ENCODE measurements at places on chromosomes 7 and 10.
A peak's percentile ranks its signal among the peaks of the same experiment; 100 is the strongest.

- no peak for DNase-seq
Measured at GRCh38 chr10:95651346-95652060, 5.0 kb downstream of the ALDH18A1 start.

- DNase-seq = no peak
Measured at GRCh38 chr7:17205910-17206309, 92.5 kb upstream of the AHR start.

GRCh38 chr10:131651674-131652437 lies 249.0 kb upstream of the PPP2R2D start:
- no peak for DNase-seq

- DNase-seq = no peak
Measured at GRCh38 chr7:21084286-21084685, 297.6 kb upstream of the SP8 start.

DNA sequence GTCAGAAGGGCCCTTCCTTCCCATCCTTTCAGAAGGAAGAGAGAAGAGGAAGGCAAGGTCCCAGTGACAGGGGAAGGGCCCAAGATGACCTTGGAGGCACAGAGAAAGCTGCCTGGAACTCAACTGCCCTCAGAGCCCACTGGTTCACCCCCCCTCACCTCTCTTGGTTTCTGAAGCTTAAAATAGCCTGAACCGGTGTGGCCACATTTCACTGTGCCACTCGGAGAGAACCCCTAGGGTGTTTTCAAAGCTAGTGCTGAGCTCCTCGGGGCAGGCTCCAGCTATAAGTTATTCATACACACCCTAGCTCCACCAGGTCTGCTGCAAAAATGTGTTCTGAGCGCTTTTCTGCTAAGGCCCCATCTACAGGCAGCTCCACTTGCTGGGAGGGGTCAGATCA lies 60.9 kb upstream of the ADRB1 start:
- no peak for DNase-seq

DNA sequence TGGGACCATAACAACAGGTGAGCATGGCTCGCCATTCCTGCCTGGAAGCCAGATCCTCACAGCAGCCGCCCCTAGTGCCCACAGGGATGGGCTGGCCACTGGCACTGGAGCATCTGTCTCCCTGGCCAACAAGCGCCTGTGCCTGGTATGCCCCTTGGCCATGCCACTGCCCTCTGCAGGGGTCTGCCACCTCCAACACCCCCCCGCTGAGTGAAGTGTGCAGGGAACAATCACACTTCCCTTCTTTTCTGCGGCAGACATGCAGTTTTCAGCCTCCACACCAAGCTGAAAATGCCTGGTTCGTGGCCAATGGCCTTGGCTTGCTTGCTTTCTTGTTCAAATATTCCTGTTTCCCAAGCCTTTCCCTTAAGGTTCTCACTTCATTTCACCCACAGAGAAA lies 50.7 kb downstream of the HSPA12A start:
- DNase-seq = no peak

DNA sequence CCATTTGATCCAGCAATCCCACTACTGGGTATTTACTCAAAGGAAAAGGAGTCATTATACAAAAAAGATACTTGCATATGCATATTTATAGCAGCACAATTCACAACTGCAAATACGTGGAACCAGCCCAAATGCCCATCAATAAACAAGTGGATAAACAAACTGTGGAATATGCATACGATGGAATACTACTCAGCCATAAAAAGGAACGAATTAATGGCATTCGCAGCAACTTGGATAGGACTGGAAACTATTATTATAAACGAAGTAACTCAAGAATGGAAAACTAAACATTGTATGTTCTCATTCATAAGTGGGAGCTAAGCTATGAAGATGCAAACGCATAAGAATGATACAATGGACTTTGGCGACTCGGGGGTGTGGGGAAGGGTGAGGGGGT lies 108.6 kb downstream of the MICU1 start:
- no peak for DNase-seq

DNA sequence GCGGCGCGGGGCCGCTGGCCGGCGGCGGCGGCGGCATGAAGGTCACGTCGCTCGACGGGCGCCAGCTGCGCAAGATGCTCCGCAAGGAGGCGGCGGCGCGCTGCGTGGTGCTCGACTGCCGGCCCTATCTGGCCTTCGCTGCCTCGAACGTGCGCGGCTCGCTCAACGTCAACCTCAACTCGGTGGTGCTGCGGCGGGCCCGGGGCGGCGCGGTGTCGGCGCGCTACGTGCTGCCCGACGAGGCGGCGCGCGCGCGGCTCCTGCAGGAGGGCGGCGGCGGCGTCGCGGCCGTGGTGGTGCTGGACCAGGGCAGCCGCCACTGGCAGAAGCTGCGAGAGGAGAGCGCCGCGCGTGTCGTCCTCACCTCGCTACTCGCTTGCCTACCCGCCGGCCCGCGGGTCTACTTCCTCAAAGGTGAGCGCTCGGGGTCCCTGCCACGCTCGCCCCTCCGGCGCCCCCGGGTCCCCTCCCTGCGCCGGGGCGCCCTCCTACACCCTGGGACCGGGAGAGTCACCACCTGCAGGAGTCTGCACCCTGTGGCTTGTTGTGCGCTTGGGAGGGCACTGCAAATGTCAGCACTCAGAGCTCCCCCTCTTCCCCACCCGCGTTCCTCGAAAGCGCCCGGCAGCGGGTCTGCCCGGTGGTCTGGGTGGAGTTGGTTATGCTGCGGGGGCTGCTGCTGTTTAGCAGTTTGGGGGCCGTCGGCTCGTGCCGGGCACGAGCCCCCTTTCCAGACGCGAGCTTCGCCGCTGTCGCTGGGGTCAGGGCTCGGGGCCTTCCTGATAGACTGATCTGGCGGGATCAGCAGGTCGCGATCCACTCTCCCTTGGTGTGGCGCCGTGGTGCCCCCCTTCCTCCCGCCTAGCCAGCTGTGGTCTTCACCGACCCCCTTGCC lies 627 bp downstream of the DUSP5 start:
- no peak for DNase-seq

DNA sequence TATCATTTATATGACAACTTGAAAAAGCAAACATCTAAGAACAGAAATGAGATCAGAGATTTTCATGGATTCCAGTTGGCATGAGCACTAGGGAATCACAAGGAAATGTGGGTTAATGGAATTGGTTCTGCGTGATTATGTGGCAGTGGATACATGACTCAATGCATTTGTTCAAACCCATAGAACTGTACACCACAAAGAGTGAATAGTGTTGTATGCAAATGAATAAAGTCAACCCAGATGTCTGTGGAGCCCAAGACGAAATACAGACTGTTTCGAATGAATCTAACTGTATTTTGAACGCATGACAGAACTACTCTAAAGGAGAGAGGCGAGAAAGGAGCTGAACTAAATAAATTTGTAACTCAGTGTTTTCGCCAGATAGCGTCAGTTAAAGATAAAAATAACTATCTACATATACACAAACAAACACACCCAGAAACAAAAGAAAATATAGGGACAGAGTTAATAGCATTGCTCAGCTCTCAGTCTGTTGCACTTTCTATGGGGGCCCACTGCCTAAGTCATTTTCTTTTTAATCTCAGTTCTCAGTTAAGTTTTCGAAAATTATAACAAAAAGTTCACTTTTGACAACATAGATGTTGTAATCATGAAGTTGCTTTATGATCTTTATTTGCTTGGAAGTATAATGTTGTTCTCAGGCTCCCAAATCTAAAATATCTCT lies 636.7 kb upstream of the SEMA3D start:
- DNase-seq = no peak

- no peak for DNase-seq
Measured at GRCh38 chr7:24912424-24912823, 67.6 kb downstream of the OSBPL3 start.

DNA sequence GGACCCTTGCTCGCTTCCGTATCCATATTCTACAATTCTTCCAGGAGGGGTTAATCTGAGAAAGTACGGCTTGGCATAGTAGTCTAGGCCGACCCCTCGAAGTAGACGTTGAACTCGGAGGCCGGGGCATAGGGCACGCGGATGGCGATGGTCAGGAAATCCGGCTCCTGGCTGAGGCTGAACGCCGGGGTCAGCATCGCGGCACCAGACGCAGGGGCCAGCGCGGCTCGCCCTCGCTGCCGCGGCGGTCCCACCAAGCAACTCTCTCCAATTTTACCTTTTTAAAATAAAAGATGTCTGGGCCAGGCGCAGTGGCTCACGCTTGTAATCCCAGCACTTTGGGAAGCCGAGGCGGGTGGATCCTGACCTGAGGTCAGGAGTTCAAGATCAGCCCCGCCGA lies 7.3 kb upstream of the SGMS1 start:
- no peak for DNase-seq

DNA sequence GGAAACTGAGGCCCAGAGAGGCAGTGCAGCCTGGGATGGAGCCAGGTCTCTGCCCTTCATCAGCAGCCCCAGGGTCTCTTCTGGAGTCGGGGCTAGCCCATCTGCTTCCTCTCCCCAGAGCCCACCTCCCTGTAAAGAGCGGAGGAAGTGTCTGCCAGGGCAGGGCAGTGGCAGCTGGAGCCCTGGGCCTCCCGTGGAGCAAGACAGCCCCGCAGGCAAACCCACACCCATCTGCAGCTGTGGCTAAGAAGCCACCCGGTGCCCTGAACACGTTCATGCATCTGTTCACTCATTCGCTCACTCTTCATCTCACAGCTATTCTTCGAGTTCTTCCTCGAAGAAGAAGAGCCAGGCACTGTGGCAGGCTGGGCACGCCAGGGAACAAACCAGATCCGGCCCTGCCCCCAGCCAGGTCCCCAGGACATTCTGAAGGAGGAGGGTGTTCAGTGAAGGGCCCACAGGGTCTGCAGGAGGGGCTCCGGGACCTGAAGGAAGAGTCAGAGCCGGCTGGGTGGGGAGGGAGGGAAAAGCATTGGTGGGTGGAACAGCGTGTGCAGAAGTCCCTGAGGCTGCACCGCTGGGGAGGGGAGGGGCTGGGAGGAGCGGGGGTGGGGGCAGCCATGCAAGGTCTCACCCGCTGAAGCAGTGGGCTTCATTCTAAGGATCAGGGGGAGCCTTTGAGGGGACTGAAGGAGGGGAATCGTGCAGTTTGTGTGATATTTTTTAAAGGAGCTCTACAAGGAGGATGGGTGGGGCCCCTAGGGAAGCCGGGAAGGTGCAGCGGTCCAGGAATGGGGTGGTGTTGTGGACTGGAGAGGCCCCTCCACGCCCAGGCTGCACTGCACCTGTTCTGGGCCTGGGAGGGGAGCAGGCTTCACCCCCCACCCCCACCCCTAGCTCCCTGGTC lies 99.1 kb downstream of the UNCX start:
- DNase-seq = no peak

- no peak for DNase-seq
Measured at GRCh38 chr7:80249184-80249583, 114.6 kb downstream of the GNAI1 start.

GRCh38 chr10:92125144-92125543 lies 165.7 kb downstream of the CPEB3 start:
- no peak for DNase-seq

- no peak for DNase-seq
Measured at GRCh38 chr10:88833156-88833555, 18.5 kb downstream of the ANKRD22 start.

DNA sequence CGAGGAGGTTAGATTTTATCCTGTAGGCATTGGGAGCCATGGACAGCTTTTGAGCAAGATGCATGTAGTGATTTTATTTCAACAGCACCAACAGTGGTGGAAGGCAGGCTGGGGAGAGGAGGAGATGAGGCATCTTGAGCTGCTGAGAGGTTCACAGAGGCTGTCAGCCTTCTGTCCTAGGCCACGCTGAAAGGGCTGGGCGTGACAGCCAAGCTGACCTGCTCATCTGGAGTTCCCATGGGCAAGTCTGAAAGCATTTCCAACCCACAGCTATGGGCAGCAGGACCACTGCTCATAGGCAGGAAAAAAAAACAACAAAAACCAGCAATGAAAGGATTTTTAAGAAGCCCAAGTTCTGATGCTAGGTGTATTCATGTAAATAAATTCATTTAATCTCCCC lies 7.7 kb downstream of the NEURL1 start:
- DNase-seq = no peak

GRCh38 chr10:4217653-4218052 lies 432.6 kb upstream of the KLF6 start:
- DNase-seq = no peak

DNA sequence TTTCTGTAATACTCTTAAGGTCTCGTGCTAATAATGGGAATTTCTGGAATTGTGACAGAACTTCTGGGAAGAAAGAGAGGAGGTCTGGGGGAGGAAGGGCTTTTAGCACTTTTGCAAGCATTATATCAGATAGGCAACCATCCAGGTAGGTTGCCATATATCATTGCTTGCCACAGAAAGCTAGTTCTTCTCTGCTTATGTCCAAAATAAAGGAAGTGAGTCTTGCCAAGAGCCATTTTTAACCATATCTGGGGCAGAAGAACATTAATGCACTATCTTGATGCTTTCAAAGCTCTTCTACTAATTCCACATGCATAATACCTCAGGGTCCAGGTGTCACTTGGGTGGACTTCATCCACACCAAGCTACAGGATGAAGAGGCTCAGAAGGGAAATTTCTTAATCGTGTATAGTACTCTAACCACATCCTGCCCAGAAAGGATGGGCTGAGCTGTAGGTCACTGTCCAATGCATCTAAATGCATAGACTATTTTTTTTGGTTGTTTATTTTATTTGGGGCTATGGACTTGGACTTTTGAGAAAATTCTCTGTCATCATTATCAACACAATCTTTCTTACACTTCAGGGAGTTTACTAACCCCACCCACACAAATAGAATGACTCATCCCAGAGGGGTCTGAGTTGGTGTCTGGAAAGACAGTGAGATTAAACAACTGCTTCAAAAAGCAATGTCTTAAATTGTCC lies 68.9 kb upstream of the ADO start:
- peak; percentile 51 for DNase-seq

- DNase-seq = no peak
Measured at GRCh38 chr7:157253850-157254249, 83.0 kb upstream of the DNAJB6 start.

DNA sequence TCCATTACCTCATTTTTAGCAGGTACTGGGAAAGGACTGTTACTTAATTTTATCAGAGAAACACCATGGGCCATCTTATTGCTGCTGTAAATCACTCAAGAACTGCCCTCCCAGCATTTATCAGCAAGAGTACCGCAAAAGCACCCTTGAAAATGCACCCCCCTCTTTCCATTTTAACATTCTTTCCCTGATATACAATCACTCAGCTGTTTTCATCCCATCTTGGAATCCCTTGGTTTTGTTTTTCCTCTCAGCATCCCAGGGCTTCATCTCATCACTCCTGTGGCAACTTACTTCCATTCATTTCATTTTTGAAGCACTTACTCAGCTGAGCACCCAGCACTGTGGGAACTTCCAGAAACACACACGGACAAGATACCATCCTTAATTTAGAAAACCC lies 36.5 kb downstream of the RAPGEF5 start:
- no peak for DNase-seq

DNA sequence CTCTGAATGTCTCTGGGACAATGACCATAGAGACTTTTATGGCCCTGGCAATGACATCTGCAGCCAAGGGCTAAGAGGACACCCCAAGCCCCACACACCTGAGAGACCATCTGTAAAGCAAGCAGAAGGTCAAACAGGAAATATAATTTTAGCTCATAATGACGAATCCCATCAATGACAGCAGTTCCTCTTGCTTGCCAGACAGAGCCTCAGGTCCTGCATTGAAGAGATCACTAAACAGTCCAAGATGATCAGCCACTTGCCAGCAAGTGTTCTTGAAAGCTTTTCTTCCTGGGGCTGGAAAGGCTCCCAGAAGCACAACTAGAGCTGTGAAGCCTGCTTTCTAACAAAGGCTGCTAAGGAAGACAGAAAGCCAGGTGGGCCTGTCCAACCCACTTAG lies 993.7 kb upstream of the AUTS2 start:
- DNase-seq = no peak

- DNase-seq = no peak
Measured at GRCh38 chr10:6052247-6053221, 9.6 kb downstream of the IL2RA start.

GRCh38 chr7:69510114-69510513 lies 88.2 kb upstream of the AUTS2 start:
- DNase-seq = no peak

- DNase-seq = no peak
Measured at GRCh38 chr7:35536396-35536826, 158.5 kb downstream of the HERPUD2 start.
